Stimulated activated CD4-positive, alpha-beta T cell treated with anti-CD3 and anti-CD28 coated beads, Interleukin-2, amount 100 ng/mL, for 24 hours (primary cell): ENCODE measurements at places on chromosomes 4 and X.

- DNase-seq, result no peak
These were observed 9.1 kb downstream of the POU4F2 start for GRCh38 chr4:146647615-146648460.

DNA sequence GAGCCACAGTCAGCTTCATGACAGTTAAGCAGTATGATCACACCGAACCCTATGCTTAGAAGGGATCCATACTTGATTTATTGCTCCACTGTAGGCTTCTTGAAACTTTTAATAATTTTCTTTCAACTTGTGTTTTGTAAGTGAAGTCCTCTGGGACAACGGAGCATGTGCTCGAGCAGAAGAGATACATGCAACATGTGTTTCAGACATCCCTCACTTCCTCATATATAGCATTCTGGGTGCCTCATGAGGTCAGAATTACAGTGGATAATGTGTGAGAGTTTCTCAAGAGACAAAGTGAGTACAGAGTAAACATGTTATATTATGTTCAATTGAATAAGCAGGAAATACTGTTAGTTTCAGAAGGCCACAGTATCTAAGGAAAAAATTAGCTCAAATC is 893.2 kb downstream of the FAT4 start:
- DNase-seq, result no peak

DNA sequence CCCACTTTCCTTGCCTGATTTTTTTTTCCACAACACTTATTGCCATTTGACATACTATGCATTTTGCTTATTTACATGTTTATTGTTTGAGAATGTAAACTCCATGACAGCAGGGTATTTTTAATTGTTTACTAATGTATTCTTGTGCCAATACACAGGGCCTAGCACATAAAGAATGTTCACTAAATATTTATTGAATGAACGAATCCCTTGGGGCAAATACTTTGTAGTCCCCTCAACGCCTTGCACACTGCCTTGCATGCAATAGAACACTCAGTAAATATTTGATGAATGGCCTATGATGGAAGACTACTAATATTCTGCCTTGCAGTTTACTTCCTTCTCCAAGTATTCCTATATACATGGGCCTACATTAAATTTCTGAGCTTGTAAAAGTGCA is 1.4 kb upstream of the PRPS1 start:
- no peak for DNase-seq

DNA sequence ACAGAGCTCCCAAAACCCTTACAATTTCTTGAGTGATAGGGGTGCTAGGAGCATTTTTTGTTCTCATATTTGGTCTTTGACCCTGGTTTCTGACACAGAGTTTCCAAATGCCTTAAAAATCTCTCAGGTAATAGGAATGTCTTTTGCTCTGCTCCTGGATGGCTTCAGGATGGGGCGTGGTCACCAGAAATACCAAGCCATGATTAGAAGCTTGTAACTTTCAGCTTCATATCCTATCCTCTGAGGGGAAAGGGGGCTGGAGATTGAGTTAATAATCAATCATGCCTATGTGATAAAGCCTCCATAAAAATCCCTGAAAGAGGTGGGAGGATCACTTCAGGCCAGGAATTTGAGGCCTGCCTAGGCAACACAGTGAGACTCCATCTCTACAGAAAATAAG is 34.6 kb upstream of the IL9R start:
- DNase-seq, result no peak

DNA sequence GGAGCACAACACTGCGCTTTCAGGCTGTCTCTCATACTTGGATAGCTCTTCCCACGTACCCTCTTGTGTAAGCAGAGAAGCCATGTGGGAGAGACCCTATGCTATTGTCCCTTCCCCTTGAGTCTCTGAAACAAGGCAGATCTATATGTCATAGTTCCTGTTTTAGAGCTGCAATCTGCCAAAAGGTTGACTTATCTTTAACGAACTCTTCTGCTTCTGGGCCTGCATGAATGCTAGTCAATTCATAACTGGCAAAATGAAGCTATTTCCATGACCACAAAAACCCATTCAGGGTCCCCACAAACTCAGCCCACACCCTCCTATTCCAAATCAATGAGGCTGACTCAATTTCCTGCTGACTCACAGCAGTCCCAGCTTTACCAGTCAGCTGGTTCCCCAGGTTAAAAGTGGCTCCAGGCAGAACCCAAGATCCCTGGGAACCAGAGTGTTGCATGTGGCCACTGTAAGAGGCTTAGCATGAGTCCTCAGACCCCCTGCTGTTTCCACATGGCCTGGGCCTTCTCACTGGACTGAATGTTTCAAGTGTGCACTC is 25.3 kb upstream of the SOD3 start:
- DNase-seq, result no peak

- no peak for DNase-seq
These were observed 44.5 kb downstream of the GATB start for GRCh38 chr4:151716324-151716723.

DNA sequence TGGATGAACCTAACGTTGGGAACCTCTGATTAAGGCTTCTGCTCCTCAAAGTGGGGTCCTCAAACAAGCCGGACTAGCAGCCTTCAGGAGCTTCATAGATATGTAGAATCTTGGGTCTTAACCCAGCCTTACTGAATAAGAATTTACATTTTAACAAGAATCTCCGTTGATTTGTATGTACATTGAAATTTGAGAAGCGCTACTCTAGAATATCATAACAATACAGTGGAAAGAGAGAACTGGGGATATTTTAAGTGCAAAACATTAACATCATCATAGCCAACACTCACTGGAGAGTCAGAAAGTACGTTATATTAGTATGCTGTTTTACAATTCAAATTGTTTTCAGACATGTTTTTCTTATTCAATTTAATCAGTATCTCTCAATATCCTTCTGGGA is 31.2 kb downstream of the ATXN3L start:
- DNase-seq, result no peak

DNA sequence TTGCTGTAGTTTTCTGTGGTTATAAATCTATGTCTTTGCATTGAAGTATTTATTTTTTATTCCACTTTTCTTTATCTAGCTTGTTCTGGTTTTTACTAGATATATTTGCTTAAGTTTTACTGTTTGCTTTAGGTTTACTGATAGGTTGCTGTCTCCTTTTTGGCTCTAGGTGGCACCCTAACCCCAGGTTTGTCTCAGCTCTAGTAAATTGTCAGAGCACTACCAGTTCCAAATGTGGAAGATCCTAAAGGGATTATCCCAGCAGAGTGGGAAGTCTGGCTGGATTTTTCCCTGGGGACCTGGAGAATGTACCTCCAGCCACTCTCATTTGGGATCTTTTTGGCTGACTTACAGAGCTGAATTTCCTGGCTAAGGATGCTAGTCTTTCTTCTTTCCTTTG is 106.1 kb downstream of the PBDC1 start:
- DNase-seq, result peak; percentile 39

DNA sequence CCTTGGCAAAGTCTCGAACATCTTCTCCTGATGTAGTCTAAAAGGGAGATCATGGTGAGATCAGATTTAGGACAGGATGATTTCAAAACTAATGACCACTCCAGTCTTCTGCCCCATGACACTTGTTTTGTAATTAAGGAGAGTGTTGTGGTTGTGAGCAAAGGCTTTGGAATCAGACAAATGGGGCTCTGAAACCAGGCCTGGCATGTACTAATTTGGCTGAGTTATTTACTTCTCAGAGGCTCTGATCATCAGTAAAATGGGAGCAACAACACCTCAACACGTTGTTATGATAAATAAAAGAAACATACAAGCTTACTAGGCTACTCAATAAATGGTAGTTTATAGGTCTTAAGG is 106.9 kb upstream of the FTHL17 start:
- DNase-seq, result no peak

DNA sequence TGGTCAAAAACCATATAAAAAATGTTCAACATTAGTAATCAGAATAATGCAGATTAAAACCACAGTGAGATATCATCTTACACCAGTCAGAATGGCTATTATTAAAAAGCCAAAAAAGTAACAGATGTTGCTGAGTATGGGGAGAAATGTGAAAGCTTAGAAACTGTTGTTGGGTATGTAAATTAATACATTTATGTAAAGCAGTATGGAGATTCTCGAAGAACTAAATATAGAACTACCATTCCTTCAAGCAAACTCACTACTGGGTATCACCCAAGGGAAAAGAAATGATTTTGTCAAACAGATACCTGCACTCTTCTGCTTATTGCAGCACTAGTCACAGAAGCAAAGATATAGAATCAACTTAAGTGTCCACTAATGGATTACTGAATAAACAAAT is 576.4 kb upstream of the EPHA5 start:
- no peak for DNase-seq

DNA sequence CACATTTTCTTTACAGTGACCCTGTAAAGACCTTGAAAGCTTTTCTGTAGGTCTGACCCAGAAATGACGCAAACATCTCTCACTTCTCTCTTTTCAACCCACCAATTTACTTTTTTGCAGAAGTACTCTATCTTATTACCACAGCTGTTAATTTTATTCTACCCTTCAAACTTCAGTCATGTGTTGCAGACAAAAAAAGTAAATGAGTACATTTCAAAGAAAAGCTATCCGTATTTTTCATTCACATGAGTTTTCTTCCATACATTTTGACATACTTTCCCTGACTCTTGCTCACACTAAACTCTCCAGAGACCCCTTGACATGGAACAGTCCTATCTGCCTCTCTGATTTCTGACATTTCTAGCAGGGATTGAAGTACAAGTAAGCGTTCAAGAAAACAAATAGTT is 51.7 kb downstream of the SLC7A11 start:
- no peak for DNase-seq

DNA sequence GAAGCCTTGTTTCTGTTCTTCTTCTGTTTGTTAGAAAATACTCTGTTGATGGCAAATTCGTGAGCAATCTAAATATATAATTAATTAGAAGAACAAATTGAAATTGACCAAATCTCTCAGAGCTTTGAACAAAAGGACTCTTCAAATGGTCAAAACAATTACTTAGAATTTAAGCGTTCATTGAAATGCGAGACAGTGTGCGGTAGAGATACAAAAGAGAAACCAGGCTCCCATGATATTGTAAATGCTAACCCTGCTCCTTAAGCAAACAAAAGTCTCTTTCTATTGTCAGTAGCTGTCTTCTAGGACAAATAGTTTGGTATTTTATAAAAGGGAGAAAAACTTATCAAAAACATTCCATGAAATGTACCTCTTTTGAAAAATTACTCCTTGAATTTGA is 453.4 kb upstream of the MAGEB2 start:
- DNase-seq, result no peak

GRCh38 chrX:10847333-10847732 is 226.9 kb upstream of the MID1 start:
- DNase-seq, result no peak

DNA sequence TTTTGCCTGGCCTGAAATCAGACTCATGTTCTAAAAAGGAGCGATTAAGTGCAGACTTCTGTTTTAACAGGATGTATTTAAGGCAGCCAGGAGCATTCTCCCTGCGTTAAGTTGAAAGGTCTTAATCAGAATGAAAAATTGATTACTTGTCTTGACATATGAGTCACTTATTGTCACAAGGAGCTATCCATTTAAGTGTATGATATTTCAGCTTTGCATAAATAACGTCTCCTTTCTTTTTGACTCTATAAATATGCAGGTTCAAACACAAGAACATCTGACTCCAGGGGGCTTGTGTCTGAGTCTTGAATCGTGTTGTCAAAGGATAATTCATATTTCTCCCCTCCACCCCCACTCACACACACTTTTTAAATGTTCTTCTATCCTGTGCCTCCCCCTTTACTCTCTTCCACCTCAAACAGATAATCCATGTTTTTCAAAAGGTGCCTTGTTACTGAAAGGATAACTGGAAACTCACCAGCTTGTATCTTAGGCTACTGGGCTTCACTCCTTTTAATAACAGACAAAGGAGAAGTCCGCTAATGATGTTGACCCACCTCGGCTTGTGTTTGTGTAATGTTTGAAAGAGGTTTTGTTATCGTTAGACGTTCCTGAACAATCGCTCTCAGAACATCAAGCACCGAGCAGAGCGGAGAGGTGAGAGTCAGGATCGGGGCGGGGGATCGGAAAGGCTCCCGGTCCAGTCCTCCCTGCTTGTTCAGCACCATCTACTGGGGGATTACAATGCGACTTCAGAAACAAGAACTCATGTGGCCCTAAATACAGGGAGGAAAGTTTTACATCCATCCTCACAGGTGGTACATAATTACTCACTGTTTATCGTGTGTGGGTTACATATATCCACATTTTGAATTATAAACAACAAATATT is 107.5 kb upstream of the RPL34 start:
- peak; percentile 34 for DNase-seq

GRCh38 chr4:77147079-77147782 is 9.8 kb upstream of the CCNG2 start:
- DNase-seq, result no peak

DNA sequence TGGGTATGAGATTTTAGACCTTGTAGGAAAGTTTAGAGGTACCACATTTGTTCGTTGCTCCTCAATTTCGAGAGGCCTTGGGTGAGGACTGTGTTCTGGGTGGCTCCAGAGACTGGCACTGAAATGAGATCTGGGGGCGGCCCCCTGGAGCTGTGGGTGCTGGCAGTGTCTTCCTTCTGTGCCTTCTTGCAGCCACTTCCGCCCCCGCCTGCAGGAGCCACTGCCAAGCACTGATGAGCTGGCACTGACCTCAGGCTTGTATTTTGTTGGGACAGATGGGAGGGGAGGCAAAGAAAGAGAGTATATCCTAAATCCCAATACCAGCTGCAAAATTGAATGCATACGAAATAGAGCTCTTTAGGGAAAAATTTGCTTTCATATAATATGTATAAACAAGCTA is 64.5 kb upstream of the CLDN34 start:
- DNase-seq, result no peak

- no peak for DNase-seq
These were observed 317.6 kb downstream of the DMD start for GRCh38 chrX:32893751-32894150.

DNA sequence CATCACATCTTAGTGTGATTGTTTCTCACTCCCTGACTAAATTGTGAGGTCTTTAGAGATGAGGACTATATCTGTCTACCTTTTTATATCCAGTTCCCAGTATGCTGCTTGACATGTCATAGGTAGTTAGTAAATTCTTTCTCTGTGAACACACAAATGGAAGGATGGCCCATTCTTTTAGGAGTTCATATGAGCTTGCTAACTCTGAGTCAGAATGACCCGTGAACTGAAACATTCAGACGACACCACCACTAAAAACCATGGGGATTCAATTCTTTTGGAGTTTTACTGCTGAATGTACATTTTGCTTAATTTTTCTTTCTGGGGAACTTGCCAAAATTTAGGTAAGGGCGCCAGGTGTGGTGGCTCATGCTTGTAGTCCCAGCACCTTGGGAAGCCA is 13.9 kb downstream of the OFD1 start:
- DNase-seq, result no peak

DNA sequence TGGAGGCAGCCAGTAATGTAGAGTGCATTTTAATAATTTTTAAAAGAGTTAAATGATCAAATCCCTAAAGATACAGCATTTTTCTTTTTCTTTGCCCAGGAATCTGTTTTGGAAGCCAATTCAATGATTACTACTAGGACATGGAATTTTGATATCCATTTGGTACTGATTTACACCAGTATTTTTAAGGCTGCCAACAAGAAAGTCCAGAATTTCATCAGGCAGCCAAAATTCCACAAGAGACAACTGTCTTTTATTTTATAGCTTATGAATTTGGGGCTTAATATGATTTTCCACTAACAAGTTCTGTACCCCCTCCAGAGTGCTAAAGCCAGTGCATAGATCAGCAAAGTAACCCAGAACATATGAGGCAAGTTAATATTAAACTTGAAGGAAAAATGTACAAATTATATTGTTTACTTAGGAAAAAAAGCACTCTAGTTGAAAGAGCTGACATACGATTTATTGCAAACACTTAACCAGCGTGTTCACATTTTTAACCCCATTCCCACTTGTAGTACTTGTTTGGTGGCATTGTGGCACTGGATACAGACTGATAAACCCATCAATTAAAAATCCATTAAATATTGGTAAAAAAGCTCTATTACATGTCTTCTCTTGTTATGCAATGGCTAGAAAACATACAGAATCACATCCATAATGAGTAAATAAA is 259.7 kb downstream of the DCHS2 start:
- no peak for DNase-seq
